ENCODE measurements at places on chromosomes 12 and 14.

DNA sequence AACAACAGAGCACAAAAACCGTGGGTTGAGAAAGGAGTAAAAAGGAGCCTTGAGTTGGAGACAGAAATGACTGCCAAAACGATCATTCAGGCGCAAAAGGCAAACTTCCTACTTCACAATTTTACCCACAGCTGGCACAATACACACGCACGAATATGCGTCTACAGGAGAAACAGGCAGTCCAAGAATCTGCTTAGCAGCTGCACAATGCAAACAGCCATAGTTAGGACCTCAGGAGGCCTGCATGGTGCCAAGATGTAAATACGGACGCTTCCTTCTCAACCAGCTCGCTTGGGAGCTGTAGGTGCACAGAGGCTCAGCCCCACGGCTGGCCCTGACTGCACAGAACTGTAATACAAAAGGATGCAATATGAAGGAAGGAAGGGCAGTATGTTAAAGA lies 250.1 kb upstream of the CAND1 start:
- DNase-seq, result no peak

DNA sequence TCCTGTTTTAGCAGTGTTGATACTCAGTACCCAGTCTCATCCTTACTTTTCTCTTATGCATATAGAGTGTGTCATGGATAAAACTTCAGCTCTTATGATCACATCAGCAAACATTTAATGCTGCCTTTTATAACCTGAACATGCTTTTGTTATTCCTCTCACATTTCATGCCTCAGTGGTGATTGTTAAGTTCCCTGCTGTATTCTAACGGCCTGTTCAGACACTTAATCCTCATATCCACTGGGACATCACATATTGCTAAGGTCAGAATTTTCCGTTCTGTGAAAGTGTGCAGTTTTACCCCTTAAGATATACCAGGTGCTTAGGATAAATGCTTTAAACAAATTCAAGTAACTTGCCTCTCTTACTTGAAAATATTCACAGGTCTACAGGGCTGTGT lies 268.7 kb upstream of the SEL1L start:
- DNase-seq, result no peak

DNA sequence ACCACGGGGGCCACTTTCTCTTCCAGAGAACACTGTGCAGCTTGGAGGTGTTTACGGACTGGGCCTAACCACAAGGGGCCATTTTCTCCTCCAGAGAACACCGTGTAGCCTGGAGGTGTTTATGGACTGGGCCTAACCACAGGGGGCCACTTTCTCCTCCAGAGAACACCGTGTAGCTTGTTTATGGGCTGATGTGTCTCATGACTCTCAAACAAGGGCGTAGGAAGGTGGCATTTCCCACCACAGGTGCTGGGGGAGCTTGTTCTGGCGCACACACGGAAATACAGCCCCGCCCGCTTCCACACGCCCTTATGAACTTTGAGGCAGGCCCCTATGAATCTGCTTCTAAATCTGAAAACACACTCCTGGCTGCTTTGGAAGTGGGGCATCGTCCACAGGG lies 174.6 kb upstream of the SFSWAP start:
- DNase-seq, result no peak

DNA sequence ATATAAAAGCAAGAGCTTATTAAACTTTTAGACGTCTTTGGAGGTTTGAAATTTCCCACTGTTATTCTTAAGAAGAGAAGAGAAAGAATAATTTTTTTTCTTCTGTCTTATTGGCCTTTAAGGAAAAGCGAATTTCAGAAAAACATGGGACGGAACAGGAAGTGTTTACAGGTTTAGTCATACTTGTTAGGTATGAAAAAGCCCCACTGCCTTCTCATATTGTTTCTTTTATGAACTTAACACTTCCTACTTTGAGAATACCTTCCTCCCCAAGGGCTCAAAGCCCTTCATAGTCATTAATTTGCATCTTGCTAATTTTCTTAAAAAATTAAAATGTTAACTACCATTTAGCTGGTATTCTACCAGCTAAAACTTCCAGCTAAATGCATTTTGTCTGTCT lies 82.0 kb downstream of the ETV6 start:
- no peak for DNase-seq
